ENCODE measurements at places on chromosomes 7 and 10. TPM values are rescaled to one million over a fixed set of nuclear protein-coding genes. Genes with fewer than 3 reads are reported as not detected.

The SPDYE11 gene
- total RNA-seq = not detected

The ARMC3 gene
- total RNA-seq = 0.23 TPM

The SYT15B gene
- 0.07 TPM for total RNA-seq

The ITGB1 gene
- 1,039 TPM for total RNA-seq

The AKR1C4 gene
- not detected for total RNA-seq

The BMPR1A gene
- total RNA-seq = 15.5 TPM

The BHLHA15 gene
- 1.8 TPM for total RNA-seq

The SOSTDC1 gene
- total RNA-seq = not detected

The CLDN3 gene
- 29.7 TPM for total RNA-seq

The PROSER2 gene
- total RNA-seq = 91.6 TPM

The ANKRD61 gene
- total RNA-seq = not detected

The IQUB gene
- under 0.01 TPM for total RNA-seq

The INSYN2A gene
- total RNA-seq = 0.29 TPM

The SEPHS1 gene
- 83.9 TPM for total RNA-seq
